NCI-H748 treated with DMSO at 0.1 percent for 48 hours (cell line): ENCODE measurements at places on chromosomes 1 and 21.

GRCh38 chr21:16969636-16970035 lies 543.2 kb upstream of the CXADR start:
- no peak for DNase-seq

DNA sequence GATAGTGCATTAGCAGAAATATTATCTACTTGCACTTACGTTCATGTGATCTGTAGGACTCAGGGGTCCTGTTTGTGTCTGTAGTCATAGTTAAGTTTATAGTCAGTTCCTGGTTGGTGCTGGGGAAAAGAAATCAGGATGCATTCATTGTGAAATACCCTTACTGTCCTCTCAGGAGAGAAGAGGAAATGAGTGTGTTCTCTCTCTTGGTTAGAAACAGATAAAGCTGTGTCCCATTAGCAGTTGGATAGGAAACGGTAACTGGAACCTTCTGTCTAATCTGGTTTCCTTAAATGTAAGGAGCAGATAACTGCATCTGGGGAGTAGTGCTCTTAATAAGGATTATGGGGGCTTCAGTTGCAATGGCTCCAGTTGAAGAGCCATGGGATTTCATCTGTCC lies 8.9 kb downstream of the SDCCAG8 start:
- no peak for DNase-seq

DNA sequence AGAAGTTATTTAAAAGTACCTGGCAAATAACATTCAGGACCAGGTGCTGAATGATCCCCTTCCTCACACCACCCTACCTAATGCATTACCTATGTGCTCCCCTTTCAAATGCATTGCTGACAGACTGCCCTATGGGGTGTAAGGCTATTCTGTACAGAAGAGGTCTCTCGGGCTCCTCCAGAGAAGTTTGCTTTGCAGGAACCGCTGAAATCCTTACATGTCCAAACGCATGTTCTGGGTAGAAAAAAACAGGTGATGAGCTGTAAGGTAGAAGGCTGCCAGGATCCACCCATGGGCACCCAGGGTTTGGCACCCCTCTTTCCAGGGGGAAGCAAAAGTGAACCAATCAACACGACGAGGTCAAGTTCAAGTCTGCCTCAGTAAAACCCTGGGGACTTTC lies 58.3 kb upstream of the TARBP1 start:
- DNase-seq, result no peak

- no peak for DNase-seq
Observed at GRCh38 chr1:38133304-38133703, 86.7 kb upstream of the POU3F1 start.

- DNase-seq, result peak; percentile 28
Observed at GRCh38 chr1:201582705-201583442, 43.9 kb downstream of the NAV1 start.

GRCh38 chr1:67432745-67433144 lies 2.5 kb upstream of the SERBP1 start:
- DNase-seq, result no peak

- no peak for DNase-seq
Observed at GRCh38 chr1:56644064-56644918, 823 bp upstream of the PRKAA2 start.

DNA sequence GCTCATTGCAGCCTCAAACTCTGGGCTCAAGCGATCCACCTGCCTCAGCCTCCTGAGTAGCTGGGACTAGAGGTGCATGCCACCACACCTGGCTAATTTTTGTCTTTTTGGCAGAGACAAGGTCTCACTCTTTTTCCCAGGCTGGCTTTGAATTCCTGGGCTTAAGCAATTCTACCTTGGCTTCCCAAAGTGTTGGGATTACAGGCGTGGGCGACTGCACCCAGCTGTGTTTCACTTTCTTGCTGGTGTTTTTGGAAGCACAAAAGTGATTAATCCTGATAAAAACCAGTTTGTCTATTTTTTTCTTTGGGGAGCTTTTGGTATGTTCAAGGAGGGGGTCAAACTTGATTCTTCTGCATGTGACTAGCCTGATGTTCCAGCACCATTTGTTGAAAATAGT lies 19.3 kb downstream of the RNF11 start:
- no peak for DNase-seq

DNA sequence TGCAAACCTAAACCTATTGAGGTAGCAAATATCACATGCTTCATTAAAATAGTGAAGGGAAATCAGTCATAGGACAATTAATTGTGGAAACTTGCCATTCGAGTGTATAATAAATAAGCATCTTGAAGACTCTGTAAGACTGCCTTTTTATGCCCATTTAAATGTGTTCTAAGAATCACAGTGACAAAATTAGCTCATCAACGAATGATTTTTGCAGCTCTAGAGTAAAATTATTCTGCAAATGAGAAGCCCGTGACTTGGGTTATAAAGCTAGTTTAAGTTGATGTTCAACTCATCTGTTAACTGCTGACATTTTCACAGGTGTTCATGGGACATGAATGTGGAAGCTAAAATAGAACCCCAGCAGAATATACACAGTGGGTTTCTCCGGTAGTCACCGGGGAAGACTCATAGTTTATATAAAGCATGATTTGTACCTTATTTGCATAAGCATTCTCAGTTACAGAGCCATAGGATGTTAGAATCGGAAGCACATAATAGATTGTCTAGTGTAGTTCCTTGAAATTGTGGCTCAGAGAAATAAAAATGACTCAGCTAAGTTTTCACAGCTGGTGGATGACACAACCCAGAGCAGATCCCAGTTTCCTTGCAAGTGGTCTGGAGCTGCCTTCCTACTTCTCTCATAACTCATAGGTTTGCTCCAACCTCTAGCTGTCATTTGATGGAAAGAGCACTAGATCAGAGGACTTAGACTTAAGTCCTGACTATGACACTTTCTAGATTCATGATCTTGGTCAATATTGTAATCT lies 107.3 kb downstream of the UCHL5 start:
- DNase-seq, result no peak

DNA sequence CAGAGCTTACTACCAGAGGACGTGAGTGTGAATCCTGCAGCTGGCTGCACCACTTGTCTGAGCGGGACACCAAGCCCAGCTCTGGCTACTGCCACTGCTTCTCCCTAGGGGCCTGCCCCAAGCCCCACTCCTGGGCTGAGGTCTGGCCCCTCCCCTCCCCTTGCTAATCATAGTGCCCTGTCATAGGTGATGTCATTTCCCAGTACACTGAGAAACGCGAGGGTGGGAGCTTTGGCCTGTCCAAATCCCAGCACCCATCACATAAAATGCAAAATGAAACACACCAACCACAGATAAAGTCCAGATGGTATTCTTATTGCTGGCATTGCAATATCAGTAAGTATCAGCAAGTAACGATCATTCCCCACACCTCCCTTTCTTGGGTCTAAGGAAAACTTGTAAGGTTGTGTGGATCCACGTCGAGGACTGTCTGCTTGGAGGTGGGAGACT lies 77.7 kb downstream of the TOMM20 start:
- no peak for DNase-seq
